LoVo (cell line): ENCODE measurements at places on chromosomes 11 and 22.

DNA sequence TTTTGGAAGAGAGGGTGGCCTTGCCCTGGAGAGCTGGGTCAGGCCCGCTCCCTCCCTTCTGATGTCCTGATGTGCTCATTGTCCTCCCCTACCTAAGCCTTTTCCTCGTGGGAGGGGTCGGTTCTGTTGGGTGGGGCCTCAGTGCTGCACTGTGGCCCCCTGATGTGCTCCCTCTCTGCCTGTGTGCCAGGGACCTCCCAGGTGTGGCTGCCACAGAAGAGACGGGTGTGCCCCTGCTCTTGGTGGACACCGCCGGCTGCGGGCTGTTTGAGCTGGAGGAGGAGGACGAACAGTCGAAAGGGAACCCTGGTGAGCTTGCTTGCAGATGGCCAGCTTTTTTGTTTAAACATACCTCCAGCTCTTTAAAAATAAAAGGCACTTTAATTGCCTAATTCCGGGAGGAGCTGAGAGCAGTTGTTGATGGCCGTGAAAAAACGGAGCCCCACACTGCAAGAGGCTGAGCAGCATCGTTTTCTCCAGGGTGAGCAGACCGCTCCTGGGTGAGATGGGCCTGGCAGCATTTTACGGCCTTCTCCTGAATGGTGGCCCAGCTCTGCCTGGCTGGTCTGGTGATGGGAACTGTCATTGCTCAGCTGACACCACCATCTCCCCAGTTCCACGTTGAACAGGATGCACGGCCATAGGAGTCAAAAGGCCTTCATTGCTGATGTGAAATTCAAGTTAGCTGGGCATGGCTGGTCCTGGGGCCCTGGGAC is 30.1 kb downstream of the IGHMBP2 start:
- DNase-seq, result no peak

DNA sequence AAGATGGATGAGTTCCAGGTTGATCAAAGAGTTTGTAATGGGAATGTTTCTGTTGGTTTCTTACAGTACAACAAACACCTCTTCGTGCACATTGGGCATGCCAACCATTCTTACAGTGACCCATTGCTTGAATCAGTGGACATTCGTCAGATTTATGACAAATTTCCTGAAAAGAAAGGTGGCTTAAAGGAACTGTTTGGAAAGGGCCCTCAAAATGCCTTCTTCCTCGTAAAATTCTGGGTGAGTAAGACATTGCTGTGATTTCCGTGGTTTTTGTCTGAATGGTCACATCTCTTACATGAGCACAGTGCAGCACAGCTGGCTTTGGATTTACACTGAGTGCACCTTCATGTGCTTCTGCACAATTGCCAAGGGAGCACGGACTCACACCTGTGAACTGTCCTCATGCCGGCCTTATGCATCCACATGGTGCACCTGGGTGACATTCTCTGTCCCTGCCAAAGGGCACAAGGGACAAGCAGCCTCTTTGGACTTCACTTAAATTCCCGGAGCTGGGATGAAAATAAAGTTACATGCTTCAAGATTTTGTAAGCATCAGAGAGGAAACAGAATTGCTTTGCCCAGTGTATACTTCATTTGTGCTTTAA is 107.1 kb upstream of the RASSF10 start:
- peak; percentile 2 for DNase-seq

GRCh38 chr22:46233231-46233630 is 16.9 kb downstream of the CDPF1 start:
- no peak for DNase-seq

DNA sequence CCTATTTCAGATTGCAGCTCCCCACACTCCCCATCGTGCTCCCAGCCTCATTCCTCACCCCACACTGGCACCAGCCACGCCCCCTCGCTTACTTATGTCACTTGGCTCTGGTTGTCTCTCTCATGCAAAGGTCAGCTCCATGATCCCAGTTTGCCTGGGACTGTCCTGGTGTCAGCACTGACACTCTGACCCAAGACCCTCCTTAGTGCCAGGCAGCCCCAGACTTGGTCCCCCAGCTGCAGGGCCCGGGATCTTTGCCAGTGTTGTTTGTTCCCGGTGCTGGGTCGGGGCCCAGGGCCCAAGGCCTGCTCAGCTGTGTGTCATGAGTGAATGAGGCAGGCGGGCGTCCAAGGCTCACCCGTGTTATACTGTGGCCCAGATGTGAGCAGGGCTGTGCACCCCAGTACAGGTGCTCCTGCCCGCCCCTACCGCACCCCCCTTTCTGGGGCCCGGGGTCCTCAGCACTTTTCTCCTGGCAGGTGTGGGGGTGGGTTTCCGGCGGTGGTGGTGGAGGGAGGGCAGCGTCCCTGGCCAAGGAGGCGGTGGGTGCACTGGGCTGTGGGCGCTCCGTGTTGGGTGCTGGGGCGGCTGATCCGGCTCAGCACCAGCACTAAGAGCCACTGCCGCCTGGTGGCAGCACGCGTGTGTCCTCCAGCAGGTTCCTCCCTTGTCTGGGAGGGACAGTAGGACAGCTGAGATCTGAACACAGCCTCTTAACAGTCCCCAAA is 19.5 kb downstream of the IL17REL start:
- DNase-seq, result peak; percentile 51

GRCh38 chr11:129652835-129653234 is 162.8 kb upstream of the TMEM45B start:
- DNase-seq, result no peak

DNA sequence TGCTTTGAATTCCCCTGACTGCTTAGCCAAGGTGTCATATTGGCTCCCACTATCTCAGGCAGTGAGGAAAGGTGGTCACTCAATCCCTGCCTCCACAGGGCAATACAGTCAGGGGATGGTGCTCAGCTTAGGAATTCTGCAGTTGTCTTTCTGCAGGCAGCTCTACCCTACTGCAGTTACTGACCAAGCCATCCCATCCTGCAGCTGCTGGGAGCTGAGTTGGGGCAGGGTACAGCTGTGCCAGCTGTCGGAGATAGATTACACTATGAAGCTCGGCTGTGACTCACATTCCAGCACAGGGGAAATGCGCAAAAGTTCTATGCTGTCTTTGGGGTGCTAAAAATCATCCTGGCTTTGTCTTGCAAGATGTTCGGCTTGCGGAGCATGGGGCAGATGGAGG is 4.4 kb upstream of the DAGLA start:
- no peak for DNase-seq

DNA sequence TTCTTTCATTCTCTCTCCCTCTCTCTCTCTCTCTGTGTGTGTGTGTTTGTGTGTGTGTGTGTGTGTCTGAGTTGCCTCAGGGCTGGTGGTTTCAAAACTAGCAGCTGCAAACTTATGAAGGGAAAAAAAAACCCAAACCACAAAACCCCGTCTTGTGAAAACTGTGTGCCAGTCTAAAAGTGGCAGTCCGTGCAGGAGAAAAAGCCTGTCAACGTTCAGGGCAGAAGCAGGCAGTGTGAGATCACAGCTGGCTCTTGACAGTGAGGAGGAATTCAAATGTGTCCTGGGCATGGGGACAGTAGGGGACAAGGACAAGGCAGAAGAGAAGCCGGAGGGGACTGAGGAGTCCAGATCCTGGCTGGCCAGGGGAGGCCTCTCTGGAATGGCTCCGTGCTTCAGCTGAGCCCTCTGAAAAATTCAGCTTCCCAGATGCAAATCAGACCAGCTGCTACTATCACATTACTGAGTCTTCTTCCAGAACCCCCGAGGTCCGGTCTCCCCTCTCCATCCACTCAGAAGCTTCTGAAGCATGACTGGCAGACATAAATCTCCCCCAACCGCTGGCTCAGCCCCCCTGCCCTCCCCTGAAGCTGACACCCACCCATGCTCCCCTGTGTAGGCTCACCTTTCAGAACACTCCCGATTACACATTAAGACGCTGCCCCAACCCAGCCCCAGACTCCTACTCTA is 31.9 kb downstream of the FLI1 start:
- no peak for DNase-seq

GRCh38 chr11:5941951-5942350 is at the start of gene OR56A3:
Gene OR56A3 (plus strand): TSS chr11:5942251. CDS start chr11:5947347, 5,096 bp downstream.
- DNase-seq, result no peak

- no peak for DNase-seq
These were observed 60.1 kb downstream of the RAB30 start for GRCh38 chr11:83011333-83012167.

DNA sequence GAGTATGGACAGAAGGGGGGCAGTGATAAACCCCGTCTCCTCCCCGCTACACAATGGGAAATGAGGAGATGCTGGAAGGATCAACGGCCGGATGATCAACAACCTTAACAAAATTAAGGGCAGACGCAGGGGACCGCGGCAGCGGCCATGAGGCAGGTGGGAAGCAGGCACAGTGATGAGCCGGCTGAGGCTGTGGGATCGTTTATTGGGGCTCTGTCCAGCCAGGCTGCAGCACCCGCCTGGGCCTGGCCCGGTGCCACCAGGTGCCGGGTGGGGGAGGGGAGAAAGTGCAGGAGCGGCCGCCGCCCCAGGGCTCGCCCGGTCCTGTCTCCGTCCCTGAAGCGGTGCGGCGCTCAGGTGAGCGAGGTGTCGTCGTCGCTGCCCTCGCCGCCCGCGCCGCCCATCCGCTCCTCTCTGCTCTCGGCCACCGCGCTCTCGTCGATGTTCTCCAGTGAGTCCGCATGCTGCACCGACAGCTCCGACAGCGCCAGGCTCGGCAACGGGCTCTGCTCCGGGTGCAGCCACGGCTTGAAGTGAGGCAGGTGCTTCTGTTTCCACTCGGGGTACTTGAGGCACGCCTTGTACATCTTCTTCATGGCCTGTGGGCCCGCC is 2.4 kb upstream of the ARAP1 start:
- DNase-seq, result no peak

DNA sequence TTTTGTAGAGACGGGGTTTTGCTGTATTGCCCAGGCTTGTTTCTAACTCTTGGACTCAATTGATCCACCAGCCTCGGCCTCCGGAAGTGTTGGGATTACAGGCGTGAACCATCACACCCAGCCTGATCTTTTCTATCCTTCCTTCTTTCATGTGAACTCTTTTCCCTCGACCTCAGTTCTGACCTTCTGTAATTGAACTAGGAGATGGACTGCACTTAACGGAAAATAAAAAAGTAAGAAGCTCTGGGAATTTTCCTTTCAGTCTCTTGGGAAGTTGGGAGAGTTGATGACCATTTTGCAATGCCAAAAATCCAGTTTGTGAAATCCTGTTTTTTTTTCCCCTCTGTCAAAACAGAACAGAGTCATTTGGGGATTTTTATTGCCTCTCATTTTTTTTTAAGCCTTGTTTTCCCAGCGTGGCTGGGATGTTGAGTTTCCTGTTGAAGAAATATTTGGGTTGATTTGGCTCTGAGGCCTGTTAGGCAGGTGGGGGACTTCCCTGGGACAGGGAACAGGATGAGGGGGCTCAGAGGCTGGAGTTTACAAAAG is 26.9 kb upstream of the CYB5R3 start:
- DNase-seq, result no peak

DNA sequence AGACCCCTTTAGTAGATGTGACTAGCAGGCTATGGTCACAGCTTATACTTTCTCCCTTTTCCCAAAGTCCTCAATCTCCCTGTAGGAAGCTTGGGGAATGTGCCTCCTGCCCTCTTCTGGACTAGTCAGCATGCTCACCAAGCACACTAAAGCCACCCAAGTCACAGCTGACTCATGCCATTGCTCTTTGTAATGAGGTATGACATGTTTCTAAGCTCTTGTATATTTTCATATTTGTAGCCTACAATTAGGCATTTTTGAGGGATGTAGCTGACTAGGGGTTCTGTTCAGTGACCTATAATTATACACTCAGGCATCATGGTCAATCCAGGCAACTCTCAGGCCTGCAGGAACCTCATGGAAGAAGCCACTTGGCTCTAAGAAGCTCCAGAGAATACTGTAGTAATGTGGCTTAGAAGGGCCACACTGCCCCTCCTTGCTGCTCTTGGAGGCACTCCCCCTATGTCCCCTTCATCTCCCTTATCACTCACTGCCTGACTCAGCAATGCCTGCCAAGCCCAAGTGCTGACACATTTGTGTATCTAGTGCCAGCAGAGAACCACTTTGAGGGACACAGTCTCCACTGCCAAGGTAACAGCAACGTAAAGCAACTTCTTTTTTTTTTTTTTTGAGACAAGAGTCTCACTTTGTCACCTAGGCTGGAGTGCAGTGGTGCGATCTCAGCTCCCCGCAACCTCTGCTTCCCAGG is 86.2 kb downstream of the RPL27A start:
- DNase-seq, result peak; percentile 22

- DNase-seq, result no peak
These were observed 91.2 kb upstream of the BID start for GRCh38 chr22:17865183-17866055.
